ENCODE measurements at places on chromosomes 12 and 14. TPM values are rescaled to one million over a fixed set of nuclear protein-coding genes. Genes with fewer than 3 reads are reported as not detected.
A peak's percentile ranks its signal among the peaks of the same experiment; 100 is the strongest.

- peak; percentile 95 for DNase-seq
Measured at GRCh38 chr14:81219210-81219758, 1.5 kb downstream of the GTF2A1 start.

DNA sequence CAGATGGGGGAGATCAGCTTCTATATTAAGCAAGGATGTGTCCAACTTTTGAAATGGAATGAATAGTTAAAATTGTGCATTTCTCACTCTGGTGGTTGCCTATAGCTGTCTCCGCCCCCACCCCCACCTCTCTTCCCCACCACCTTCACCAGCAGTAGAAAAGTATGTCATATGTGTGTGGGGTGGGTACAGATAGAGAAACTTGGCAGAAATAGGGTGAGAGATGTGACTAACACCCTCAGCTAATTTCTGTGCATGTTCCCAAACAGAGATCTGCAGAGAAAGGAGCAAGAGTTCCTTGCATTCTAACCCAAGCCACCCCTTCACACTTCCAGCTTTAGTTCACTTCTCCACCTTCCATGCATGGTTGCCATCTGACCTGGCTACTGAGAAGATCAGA is 980.1 kb downstream of the NRXN3 start:
- no peak for DNase-seq

DNA sequence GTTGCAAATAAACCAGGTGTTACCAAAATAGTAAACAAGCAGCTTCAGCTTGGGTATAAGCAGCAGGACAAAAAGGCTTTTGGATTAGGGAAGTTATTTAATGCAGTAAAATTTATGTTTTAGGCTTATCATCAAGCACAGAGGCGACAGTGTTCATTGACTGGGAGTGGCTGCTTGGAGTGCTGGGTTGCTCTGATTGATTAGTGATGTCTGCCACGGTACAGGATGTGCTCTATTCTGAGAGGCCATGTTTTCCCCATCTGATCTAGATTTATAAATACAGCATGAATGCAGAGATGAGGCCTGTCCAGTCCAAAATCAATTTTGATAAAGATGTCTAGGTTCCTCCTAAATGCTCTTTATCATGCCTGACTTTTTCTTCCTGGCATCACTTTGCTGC is 83.5 kb downstream of the MAP1LC3B2 start:
- peak; percentile 24 for DNase-seq

DNA sequence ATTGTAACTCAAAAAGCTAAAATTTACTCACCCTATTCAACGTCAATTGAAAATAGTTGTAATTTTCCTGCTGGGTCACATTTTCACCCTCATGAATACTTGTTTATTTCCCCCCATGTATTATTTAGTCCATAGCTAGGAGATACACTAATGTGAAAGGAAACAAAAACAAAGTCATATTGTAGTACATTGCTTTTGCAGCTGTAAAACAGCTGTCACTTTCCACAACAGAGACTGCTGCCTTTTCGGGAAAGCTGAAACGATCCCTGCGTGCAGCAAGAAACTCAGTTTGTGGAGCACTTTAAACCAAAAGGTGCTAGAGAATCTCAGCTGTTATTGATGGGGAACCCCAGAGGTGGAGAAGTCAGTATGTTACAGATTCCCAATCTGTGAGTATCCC is 4.3 kb downstream of the RACGAP1 start:
- DNase-seq, result no peak

DNA sequence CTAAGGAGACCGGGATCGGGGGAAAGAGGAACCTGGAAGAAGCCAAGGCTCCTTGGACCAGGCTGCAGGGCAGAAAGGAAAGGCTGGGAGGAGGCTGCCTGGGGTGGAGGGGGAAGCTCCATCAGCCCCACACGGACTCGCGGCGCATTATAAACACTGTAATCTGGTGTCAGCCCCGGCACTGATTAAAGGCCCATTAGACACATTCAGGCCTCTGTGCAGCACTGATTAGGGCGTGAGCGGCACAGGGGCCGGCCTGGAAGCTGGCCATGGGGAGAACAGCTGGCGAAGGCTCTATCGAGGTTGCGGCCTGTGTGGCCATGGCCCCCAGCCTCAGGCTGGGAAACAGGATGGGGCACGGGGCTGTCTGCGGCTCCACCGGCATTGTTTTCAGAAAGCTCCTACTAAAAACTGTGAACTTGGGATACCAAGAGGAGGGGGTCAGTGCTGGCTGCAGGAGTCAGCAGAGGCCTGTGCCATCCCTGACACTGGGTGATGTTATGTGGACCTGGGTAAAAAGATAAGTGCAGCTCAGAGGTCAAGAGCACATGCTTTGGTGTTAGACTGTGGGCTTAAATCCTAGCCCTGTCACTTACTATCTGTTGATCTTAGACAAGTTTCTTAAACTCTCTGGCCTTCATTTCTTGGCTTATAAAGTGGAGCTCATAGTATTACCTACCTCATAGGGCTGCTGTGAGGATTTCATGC is 10.6 kb downstream of the ACVRL1 start:
- DNase-seq, result no peak

GRCh38 chr14:49297102-49297501 is 289.1 kb downstream of the RPS29 start:
- no peak for DNase-seq

DNA sequence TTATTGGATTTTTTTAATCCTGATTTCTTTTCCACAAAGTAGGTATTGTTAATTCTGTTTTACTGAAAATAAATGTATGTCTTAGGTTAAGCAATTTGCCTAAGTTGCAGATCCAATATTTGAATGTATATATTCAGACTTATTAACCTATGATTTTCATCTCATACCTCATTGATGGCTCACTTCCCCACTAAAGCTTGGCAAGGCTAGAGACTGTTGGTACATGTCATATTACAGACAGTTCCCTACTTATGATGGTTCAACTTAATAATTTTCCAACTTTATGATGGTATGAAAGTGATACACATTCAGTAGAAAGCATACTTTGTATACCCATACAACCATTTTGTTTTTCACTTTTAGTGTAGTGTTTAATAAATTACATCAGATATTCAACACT is 33.2 kb upstream of the KCNH3 start:
- DNase-seq, result no peak

DNA sequence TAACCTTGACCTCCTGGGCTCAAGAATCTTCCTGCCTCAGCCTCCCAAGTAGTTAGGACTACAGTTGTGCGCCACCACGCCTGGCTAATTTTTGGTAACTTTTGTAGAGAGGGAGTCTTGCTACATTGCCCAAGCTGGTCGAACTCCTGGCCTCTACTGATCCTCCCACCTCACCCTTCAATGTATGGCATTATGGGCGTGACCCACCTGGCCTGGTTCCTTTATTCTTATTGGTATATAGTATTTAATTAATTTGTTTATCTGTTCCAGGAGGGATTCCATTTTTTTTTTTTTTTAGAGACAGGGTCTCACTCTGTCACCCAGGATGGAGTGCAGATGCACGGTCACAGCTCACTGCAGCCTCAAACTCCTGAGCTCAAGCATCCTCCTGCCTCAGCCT is 40.9 kb upstream of the EAPP start:
- no peak for DNase-seq

DNA sequence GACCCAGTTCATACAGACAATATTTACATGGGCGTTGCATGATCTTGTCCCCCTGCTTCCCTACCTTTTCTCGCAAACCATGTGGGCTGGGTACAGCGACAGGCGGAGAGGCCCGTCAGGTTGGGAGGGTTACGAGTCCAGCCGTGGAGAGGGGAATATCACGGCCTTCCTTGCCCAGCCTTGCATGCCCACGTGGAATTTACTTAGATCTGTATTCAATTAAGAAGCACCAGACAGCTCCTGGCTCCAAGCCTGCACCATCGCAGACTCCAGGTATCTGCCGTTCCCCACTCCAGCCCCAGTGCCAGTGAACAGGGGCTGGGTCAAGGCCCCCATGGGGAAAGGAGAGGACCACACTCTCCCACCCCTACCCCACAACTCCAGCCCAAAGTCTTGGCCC is 29.8 kb downstream of the BCL11B start:
- no peak for DNase-seq

- DNase-seq, result no peak
Measured at GRCh38 chr14:70888681-70889175, 18.5 kb upstream of the PCNX1 start.

DNA sequence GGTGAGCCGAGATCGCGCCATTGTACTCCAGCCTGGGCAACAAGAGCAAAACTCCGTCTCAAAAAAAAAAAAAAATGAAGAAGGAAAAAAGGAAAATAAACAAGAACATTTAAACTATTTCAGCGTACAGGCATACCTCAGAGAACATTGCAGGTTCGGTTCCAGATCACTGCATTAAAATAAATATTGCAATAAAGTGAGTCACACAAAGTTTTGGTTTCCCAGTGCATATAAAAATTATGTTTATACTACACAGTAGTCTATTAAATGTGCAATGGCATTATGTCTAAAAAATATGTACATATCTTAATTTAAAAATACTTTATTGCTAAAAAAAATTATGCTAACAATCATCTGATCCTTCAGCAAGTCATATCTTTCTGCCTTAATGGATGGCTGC is 53.5 kb upstream of the PLEKHG6 start:
- no peak for DNase-seq

- DNase-seq, result peak; percentile 72
Measured at GRCh38 chr12:49059299-49060171, 1.1 kb downstream of the KMT2D start.

DNA sequence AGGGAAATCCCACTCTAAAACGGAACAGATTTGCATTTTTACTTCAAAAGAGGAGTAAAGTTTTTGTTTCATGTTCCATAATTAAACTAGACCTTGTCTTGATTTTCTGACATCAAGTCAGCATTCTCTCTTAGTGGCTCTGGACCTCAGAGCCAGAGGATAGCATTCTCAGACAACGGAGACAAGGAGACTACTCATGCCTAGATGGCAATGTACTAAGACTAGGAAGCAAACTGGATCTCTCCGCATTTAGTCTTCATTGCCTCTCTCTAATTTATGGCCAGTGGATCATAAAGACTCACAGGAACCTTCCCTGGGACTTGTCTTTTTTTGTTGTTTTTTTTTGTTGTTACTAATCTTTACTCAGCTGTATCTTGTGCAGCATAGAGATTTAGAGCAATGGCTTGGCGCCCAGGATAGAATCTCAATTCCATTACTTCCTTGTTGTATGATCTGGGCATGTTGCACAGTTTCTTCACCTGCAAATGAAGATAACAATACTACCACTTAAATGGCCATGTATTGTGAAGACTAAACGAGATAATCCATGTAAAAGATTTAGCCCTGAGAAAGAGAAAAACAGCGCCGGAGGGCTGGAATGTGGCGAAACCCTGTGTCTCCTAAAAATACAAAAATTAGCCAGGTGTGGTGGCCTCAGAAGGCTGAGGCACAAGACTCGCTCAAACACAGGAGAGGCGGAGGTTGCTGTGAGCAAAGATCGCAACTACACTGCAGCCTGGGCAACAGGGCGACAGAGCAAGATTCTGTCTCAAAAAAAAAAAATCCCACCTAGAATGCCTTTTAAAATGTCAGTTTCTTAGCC is 4.0 kb upstream of the GEMIN2 start:
- DNase-seq, result peak; percentile 40

GRCh38 chr14:39266525-39266870 is 32.8 kb downstream of the MIA2 start:
- DNase-seq, result peak; percentile 74

DNA sequence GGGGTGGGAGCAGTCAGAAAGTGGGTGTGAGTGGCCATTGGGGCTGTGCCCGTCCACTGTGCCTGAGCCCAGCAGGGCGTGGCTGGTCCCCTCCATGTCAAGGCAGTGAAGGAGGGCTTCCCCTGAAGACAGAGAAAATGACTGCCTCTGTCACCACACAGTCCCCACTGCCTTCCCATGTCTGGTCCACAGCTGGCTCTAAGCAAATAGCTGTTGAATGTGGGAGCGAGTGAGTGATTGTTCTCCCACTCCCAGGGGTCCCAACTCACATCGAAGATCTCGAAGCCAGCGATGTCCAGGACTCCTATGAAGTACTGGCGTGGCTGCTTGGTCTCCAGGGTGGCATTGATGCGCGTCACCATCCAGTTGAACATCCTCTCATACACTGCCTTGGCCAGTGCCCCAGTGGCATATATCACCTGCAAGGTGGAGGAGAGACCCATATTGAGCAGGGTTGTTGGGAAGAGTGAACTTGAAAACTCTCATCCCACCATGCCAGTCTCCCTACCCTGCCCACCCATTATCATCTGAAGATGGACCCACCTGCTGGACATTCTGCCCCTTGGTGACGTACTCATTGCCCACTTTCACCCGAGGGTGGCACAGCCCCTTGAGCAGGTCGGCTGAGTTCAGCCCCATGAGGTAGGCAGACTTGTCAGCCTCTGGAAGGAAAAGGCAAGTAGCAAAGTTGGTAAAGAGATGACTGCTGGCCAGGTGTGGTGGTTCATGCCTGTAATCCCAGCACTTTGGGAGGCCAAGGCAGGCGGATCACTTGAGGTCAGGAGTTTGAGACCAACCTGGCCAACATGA is 6.6 kb downstream of the MYH7 start:
- DNase-seq, result no peak

The RNASE2 gene
- total RNA-seq, result not detected

The TAS2R7 gene
- total RNA-seq, result not detected

The CCDC177 gene
- total RNA-seq, result not detected

The A2M gene
- total RNA-seq, result not detected

The OR11H12 gene
- not detected for total RNA-seq

The PYGL gene
- 3.3 TPM for total RNA-seq

All from OCI-LY7 (cell line).